Daoy (cell line): ENCODE measurements at places on chromosomes 7 and 10.

GRCh38 chr7:151273651-151274390 lies 25.3 kb upstream of the SMARCD3 start:
- DNase-seq: no peak

DNA sequence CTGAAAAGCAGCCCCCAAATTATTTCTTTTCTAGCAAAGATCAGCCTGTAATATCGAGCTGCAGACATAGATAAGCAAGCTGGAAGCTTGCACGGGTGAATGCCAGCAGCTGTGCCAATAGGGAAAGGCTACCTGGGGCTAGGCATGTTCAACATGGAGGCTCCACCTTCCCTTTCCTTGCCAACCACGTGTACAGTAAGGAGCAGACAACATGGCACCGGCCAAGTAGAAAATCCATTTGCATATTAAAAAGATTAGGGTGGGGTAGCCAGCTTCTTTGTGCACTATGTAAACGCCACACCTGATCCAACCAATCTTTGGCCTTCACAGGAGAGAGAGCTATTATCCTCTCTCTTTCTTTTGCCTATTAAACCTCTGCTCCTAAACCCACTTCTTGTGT lies 56.7 kb upstream of the SEPHS1 start:
- no peak for DNase-seq

DNA sequence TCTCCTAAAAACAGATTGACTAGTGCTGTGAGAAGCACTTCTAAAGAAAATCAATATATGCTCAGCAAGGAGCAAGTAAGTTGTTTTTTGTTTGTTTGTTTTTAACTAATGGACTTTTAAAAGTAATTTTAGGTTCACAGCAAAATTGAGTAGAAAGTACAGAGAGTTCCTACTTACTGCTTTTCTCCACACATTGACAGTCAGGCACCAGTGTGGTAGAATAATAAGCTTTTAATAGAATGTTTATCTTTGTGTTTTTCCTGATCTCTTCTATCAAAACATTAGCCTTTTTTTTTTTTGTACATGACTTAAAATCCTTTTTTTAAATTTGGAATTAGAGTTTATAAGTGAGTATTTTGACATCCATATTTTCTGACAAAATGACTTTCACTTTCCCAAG lies 28.0 kb downstream of the MINPP1 start:
- DNase-seq: no peak

GRCh38 chr7:317643-318405 lies 27.9 kb downstream of the FOXL3 start:
- no peak for DNase-seq

DNA sequence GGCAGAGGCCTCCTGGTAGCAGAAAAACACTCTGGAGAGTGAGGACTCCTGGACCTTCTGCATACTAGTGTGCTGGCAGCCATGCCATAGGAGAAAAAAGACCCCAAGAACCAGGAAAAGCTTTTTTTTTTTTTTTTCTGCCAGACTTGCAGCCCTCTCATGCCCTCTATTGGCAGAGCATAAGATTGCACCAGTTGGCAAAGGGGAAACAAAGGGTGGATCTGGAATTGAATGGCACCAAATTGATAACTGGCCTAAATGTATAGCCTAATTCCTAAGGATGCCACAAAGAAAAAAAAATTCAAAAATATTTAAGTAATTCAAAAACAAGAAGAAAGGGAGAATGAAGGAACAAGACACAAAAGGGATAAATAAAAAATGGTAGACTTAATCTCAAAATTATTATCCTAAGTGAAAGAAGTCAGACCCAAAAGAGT lies 112.5 kb upstream of the GHITM start:
- DNase-seq: no peak

DNA sequence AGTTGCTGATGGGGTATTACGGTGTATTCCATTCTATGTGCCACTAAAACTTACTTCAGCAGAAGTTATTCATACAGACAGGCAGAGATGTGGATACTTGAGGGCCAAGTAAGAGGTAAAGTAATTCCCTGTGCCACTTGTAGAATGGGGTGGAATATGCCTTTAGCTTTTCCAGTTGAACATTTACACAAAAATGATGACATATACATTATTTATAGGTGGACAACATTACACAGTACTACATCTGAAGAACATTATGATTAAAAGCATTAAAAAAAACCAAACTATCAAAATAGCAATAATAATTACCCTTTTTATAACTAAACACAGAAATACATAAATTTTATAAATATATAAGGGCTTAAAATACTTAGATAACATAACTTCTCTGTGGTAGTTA lies 3.5 kb upstream of the SEMA3E start:
- no peak for DNase-seq

DNA sequence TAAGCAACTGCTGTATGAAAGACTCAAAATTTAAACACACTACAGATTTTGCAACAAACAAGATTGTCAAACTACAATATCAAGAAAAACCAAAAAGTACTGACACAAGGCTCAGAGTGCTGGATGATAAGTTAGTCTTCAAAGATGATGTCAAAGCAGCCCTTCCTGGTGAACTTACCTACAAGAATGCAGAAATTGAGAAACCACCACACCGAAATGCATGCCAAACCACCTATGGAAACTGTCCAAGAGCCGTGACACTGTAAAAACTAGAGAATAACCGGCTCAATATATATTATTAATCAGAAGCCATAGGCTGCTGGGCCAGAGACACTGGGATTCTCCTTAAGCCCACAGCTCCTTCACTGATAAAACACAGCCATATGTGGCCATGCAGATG lies 25.3 kb downstream of the DENND11 start:
- DNase-seq: peak; percentile 58

- no peak for DNase-seq
These were observed 120.0 kb downstream of the MKX start for GRCh38 chr10:27625452-27626211.

- no peak for DNase-seq
These were observed 4.8 kb upstream of the ZNF783 start for GRCh38 chr7:149257146-149257545.

DNA sequence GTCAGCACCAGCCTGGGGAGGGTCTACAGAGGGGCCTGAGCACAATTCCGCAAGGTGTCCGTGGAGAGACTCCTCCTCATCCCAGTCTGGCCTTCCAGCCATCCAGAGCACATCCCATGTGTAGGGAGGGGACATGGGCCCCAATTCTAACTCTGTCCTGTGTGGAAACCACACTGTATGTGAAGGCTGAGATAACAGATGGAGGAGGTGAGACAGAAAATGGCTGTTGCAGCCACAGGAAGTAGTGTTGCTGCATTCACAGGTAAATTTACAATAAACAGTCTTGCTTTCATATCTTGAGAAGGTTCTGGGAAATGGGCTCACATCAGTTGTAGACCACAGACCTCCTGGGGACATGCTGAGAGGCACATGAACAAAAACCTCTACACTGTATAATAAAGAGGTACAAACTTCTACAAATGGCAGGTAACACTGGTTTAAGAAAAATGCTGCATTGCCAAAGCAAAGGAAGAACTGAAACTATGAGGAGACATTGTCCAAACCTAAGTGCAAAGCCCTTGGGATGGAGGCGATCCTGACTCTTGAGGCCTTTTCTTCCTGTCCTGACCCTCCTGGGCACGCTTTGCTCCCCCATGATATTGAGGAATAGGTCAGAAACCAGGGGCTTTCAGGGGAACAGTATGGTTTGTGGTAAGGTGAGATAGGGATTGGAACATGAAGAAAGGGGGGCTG lies 21.6 kb upstream of the GIMAP2 start:
- DNase-seq: no peak

DNA sequence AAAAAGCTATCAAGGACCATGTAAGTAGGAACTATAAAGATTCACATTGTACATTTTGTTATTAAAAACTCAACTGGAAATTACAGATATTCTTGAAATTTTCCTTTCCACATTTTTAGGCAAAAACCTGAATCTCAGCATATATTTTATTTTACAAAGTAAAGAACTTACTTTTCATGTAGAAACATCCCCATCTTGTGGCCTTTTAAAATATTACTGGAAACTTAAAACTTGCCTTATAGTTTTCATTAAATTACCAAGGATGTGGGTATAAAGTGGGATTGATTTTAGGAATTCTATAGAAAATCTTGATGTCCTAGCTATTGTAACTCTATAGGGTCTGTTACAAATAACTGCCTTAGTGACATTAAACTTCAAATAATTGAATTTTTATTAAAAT lies 10.6 kb downstream of the DBF4 start:
- DNase-seq: no peak
